Activated naive CD4-positive, alpha-beta T cell treated with anti-CD3 and anti-CD28 coated beads, Interleukin-2, amount 50 U/mL, for 16 hours (primary cell): ENCODE measurements at places on chromosomes 3 and 15.

DNA sequence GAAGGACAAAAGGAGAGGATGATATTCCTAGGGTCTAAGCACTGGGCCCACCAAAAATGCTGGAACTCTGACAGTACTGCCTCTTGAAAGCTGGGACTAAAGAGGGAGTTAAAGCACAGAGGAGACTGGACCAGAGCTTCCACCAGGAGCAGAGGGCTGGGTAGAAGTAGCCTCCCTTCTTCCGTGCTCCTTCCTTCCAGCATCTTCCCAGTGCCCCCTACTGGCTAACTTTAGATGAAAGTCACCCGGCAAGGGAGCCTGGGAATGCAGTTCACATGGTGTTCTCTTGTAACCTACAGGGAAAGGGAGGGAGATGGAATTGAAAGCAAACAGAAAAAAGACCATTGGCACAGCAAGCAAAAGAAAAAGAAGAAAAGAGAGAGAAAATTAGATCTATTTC is 106.1 kb upstream of the COL8A1 start:
- no peak for DNase-seq

DNA sequence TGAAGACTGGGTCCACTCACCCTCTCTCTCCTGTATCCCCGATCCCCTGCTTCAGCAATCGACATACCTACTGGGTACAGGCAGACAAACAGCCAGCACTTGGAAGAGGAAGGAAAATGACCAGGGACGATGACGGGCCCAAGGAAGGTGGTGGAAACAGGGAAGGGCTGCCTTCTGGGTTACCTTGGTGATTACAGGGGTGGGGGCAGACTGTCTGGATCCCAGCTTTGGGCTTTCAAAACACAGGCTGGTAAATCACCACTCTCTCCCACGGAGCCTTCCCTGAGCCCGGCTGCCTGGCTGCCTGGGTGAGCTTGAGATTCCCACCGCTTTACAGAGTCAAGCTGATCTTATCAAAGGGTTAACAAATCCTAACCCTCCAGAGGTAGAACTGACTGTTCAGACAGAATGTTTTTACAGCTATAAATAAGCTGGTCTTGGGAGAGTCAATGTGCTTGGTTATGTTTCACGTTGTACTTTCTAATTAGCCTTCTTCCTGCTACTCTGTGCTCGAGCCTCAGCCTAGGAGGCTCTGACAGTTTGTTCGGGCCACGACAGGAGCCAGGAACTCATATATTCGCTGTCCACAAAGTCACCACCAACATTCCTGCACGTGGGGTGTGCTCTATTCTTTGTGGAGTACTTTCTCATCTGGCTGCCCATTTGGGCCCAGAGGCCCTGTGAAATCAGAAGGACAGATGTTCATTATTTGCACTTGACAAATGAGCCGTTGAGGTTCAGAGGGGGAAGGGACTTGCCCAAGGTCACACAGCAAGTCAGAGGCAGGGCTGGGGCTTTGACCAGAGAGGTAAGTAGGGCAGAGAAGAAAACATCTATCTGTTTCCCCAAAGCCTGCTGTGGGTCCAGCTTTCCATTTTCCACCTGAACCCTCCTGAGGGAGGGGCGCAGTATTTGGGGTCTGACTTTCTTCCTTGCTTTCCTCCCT is 63.5 kb downstream of the FEM1B start:
- no peak for DNase-seq

- no peak for DNase-seq
Observed at GRCh38 chr15:66560856-66561525, 4.8 kb downstream of the LCTL start.

DNA sequence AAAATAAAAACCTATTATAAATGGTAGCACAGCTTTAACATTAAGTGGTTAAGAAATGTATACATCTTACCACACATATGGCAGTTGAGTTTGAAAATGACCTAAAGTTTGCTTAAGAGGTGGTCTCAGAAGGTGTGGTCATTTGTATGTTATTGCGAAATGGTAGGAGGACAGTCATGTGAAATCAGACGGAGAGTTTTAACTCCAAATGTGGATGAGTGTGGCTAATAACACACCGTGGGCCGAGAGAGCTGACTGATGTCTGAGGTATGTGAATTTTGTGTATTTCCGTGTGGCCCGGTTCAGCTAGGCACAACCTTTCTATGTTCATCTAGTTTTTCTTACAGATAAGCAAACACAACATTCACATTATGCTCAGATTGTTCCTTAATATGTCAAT is 71.9 kb downstream of the ARNT2 start:
- no peak for DNase-seq

- no peak for DNase-seq
Observed at GRCh38 chr3:145422556-145422955, 738.4 kb downstream of the PLOD2 start.

DNA sequence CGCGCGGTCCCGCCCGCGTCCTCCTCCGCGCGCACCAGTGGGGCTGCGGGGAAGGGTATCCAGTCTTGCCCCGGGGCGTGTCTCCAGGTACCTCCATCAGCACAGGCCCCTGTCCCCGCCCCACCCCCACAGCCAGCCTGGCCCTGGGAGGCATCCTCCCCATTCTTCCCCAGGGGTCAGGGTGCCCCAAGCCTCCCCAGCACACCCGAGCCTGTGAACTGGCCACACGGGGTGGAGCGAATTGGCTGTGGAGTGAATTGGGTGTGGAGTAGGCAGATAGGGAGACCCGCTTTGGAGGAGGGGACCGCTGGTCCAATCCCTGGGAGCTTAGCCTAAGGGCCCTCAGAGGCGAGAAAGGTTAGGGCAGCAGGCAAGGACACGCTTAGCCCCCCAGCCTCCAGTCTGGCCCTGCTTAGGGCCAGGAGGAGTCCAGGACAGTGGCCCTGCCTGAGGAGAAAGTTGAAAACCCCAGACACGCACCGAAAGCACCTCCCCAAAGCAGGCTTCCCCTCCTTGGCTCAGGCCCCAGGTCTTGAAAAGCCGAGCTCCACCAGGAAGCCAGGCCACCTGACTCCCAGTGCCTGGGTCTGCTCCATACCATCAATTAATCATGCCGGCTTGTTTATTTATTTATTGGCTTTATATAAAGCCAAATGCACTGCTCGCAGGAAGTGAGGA is 107.7 kb upstream of the SLC6A11 start:
- DNase-seq = no peak

- no peak for DNase-seq
Observed at GRCh38 chr3:165895919-165896318, 58.7 kb upstream of the BCHE start.

- DNase-seq = no peak
Observed at GRCh38 chr15:92383519-92384324, 10.0 kb upstream of the ST8SIA2 start.

- DNase-seq = peak; percentile 39
Observed at GRCh38 chr15:100873029-100873677, 6.5 kb upstream of the ALDH1A3 start.

DNA sequence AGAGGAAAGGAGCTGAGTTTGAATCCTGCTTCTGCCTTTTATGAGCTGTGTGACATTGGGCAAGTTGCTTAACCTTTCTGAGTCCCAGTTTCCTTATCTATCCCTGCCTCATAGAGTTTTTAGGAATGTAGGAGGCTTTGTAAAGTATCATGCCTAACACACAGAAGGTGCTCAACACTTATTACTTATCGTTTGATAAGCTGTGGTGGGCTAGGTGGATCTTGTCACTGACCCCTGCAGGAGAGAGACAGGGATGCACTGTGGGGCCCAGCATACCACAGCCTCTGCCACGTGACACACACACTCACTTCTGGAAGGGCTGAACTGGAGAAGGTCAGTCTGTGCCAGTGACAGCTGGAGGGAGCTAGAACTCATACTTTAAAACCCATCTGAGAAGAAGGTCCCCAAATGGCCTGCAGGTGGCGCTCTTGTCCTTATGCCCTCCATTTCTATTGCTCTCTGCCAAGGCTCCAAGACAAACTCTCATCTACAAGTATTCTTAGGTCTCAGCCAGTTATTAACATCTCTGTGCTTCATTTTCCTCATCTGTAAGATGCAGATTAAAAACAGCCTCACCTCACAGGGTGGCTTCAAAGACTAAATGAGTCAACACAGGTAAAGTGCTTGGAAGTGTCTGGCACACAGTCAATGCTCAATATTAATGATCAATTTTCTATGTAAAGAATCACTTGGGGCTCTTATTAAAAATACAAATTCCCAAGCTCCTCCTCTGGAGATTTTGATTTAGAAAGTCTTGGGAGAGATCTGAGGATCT is 57.5 kb upstream of the HACD2 start:
- DNase-seq = peak; percentile 35

DNA sequence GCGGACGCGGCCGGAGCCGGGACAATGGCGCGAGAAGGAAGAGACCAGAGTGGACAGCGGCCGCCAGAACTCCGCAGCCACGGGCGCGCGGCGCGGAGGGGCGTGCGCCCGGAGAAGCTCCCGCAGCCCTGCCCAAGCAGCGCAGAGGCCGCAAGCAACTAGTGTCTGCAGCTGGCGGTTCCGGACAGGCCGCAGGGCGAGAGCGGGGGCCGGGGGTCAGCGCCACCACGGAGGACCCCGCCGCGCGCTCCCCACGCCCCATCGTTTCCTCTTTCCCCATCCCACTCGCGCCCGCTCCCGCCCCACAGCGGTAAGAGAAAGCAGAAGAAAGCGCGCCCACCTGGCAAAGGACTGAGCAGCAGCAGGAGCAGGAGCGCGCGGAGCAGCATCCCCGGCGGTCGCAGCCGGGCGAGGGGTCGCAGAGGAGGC is 440 bp downstream of the PRTG start:
- peak; percentile 19 for DNase-seq

DNA sequence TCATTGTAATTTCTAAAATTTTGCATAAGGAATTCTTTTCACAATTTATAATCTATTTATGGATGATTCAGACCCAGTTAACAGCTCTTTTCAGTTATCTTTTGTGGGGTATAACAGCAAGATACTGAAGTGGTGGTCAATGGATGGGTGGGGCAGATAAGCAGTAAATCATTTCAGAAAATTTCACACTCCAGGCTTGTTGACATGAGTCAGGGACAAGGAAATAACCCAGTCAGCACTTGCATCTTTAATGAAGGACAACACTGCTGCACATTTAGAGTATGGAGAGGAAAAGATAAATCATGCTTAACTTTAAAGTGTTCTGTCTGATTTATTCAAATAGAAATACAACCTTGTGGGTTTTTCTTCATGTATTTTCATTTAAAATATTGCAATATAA is 181.6 kb downstream of the ROBO1 start:
- DNase-seq = no peak

GRCh38 chr15:70503073-70503745 is 260.1 kb downstream of the UACA start:
- DNase-seq = no peak

GRCh38 chr3:136893848-136894443 is 31.9 kb downstream of the NCK1 start:
- no peak for DNase-seq

DNA sequence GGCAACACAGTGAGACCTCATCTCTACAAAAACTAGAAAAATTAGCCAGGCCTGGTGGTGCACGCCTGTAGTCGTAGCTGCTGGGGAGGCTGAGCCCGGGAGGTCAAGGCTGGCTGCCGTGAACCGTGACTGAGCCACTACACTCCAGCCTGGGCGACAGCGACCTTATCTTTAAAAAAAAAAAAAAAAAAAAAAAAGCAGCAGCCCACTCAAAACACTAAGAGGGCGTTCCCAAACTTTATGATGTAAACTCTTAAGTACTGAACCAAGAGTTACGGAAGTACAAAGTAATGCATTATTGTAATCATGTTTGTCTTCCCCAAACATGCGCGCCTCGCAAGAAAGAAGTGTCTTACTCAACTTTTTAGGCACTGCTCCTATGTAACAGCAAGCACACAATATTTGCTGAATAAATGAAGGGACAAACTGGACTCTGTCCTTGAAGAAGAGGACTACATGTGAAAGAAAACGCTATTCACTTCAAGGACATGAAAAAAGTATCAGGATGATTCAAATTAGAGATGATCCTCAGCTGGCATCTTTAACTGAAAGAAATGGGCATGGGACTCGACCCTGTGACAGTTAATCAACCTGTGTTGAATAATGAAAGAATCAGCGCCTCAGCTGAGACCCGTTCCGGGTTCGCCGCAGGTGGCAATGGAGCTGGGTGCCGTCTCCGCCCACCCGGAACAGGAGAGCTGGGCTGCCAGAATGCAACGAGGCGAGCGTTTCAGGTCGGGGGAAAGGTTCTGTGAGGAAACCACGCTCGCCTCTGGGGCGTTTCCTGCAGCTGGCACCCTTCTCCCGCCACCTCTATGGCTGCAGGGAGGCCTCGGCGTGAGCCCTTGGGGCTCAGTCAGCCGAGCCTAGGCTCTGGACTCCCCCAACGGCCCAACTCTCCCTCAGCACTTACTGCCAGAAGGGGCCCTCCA is 718 bp downstream of the SPG11 start:
- peak; percentile 84 for DNase-seq

GRCh38 chr3:2921903-2922302 is 188.3 kb downstream of the IL5RA start:
- no peak for DNase-seq

DNA sequence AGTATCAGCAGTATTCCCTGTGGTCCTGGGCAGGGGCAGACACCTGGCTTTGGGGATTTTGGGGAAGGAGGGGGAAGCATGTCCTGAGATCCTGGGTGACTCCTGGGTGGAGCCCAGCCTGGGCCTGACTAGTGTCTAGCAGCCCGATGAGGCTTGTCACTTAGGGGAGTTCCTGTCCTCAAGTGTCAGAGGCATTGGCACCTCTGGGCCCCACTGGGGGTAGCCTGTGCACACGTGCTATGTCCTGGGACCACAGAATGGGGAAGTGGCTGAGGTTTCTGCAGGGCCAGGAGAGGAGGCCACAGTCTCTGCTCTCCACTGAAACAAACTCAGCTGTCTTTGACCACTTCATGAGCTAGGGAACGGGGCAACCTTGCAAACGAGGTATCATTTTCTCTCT is 31.5 kb upstream of the ADCY5 start:
- no peak for DNase-seq

GRCh38 chr3:81968658-81969057 is 207.2 kb upstream of the GBE1 start:
- DNase-seq = no peak

DNA sequence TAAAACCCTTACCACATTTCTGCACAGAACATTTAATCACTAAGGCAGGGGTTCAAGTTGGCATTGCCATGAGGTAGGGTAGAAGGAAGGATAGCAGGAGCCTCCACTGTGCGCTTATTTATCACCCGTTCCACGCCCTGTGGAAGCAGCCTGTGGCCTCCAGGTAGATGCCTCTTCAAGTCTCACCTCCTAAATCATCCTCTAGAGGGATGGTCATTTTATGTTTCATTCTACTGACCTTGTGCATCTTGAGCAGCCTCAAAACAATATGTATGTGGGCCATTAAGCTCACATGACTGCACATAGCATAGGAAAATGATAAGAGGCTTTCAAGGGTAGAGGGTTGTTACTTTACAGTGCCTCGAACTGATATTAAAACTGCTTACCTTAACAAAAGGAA is 546.2 kb downstream of the GRM7 start:
- no peak for DNase-seq
